Activated T-cell treated with anti-CD3 and anti-CD28 coated beads for 1 hour (primary cell): ENCODE measurements at places on chromosomes 11 and 22.

DNA sequence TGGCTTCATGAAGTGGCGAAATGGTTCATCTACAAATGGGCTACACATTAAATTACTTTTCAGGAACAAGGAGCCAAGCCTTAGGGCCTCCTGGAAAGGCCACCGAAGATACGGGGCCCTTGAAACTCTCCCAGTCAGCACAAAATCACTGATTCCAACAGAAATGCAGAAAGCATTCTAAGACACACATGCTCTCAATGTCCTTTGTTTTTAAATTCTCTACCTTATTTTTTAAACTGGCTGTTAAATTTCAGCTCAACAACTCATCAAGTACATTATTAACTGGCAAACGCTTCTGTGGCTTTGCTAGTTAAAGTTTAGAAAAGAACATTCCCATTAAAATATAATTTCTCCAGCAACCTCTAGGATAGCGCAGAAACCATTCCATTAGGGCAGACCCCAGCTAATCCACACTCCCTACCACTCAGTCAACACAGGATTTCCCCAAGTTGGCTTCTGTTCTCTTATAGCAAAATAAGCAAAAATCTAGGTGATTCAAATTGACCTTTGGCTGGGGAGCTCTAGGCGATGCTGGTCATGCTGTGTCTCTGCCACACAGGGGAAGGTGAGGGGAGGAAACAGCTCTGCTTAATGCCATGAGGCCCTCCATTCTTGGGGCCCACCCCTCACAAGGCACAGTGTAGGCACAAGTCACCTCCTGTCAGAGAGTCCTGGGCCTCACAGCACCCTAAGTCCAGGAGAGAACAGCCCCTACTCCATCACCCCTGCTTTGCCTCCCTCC lies 47.1 kb downstream of the PLEKHA7 start:
- DNase-seq: no peak

GRCh38 chr11:104073950-104074705 lies 37.7 kb downstream of the DDI1 start:
- no peak for DNase-seq

GRCh38 chr11:5929571-5930368 lies 12.3 kb upstream of the OR56A3 start:
- DNase-seq: no peak

- DNase-seq: no peak
Measured at GRCh38 chr11:120010775-120011174, 127.1 kb downstream of the TRIM29 start.

GRCh38 chr22:43389227-43389836 lies 22.5 kb upstream of the MPPED1 start:
- no peak for DNase-seq

GRCh38 chr11:61914471-61915171 lies 2.7 kb downstream of the RAB3IL1 start:
- no peak for DNase-seq

- DNase-seq: no peak
Measured at GRCh38 chr11:92101920-92102319, 122.7 kb upstream of the FAT3 start.

- DNase-seq: no peak
Measured at GRCh38 chr11:2460540-2461252, 15.9 kb downstream of the KCNQ1 start.
